ENCODE measurements at places on chromosomes 16 and 17.

DNA sequence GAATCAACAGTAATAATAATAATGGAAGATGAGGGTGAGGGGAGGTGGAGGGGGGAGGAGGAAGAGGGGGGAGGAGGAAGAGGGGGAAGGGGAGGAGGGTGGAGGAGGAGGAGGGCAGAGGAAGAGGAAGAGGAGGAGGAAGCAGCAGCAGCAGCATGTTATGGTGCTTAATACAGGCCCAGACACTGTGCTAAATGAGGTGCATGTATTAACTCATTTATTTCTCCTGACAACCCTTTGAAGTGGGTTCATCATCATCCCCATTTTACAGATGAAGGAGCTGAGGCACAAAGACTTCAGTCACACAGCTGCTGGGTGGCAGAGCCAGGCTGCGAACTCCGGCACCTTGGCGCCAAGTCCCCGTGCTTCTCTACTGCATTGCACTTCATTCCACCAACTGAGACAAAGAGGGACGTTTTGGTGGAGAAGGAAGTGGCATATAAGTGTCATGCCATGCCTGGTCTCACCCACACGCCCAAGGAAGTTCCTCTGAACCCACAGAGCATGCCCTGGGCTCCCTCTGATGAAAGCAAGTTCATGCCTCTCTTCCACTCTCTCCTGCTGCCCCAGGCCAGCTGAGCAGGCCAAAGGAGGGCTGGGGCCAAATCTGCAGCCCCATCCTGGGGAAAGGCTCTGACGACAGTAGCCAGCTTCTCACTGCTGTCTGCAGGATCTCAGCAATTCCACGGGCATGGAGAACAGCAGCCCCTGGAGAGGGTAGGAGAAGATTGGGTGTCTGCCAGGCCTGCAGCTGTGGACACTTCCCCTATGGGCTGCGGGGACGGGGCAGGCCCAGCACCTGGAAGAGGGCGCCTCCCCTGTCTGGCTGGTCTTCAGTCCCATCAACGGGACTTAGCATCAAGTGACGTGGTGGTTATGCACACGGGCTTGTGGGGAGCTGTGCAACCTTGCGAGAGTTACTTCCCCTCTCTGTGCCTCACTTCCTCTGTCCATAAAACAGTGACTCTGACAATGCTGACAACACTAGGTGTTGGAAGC, 21.8 kb downstream of the XYLT1 start:
- no peak for DNase-seq

GRCh38 chr16:30481381-30481780, 8.8 kb downstream of the ITGAL start:
- no peak for DNase-seq

DNA sequence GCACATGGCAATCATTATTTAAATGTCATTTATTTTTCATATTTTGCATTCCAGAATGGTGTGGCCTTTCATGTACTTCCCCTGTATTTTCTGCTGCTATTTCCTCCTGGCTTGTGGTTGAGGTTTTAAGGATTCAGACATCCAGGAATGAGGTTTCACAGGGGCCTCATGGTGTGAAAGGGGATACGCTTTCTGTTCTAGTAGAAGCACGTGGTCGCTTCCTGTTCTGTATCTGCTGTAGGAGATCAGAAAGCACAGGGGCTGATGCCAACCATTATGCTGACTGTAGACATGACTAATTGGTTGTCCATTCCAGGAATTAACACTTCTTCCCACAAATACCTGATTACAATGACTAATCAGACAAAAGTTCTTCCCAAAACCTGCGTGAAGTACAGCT, 405.9 kb downstream of the SHISA9 start:
- no peak for DNase-seq

DNA sequence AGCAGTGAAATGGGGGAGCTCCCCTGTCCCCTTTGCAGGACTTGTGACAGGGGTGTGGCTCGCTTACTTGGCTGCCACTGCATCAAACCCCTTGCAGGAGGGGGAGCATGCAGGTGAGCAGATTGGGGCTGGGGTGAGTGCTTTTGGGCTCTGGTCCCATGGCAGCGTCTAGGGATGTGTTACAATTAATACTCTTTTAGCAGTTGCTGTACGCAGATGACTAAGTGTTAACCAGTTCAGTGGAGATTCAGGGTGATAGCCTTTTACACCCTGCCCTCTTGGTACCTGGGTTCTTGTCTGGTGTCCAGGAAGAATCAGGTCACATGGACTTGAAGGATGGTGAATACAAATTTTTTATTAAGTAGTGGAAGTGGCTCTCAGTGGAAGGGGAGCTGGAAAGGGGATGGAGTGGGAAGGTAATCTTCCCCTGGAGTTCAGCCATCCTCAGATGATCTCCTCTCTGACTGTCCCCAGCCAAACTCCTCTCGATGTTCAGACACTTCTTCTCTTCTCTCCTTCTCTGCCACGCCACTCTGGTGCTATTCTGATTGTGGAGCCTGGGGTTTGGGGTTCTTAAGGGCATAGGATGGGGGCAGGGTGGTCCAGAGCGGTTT, 100.1 kb downstream of the MARF1 start:
- no peak for DNase-seq

DNA sequence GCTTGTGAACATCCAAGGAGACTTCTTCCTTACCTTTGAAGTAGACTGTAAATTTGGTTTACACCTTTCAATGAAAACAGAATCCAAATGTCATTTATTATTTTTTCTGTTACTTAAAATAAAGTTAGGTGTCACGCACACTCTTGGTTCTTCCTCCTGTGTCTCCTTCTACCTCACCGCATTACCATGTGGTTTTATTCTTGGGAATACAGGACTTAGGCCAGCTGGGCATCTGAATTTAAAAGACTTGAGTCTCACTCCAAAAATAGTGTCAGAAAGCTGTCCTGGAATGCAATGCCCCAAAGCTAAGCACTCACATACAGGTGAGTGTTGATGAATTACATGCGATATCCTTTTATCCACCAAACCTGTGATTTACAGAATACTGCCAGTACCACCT, 66.4 kb downstream of the MAF start:
- DNase-seq: no peak

DNA sequence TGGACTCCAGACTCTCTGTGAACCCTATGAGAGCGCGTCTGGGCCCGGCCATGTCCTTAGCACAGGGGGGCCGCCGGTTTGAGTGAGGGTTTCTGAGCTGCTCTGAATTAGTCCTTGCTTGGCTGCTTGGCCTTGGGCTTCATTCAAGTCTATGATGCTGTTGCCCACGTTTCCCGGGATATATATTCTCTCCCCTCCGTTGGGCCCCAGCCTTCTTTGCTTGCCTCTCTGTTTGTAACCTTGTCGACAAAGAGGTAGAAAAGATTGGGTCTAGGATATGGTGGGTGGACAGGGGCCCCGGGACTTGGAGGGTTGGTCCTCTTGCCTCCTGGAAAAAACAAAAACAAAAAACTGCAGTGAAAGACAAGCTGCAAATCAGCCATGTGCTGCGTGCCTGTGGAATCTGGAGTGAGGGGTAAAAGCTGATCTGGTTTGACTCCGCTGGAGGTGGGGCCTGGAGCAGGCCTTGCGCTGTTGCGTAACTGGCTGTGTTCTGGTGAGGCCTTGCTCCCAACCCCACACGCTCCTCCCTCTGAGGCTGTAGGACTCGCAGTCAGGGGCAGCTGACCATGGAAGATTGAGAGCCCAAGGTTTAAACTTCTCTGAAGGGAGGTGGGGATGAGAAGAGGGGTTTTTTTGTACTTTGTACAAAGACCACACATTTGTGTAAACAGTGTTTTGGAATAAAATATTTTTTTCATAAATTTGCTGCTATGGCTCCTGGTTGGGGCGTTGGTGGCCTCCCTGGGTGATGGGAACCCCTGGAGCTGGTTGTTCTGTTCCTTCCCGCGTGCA, 23.1 kb downstream of the STAT5A start:
- DNase-seq: no peak

DNA sequence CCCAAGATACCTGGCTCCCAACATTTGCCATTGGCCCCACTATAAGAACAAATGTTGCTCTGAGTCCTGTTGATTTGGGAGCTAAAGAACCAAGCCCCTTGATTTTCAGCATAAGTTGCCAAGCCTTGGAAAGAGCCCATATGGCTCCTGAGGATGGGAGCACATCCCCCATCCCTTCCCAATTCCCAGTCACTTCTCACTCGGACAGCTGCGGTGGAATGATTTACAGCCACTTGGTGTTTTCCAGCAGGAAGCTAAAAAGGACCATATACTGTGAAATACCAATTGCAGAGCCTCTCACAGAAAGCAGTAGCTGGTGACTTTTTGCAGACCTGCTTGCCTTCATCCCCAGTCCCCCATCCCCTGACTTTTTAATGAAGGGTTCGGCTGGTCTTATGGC, 524.6 kb downstream of the GRIN2A start:
- no peak for DNase-seq

DNA sequence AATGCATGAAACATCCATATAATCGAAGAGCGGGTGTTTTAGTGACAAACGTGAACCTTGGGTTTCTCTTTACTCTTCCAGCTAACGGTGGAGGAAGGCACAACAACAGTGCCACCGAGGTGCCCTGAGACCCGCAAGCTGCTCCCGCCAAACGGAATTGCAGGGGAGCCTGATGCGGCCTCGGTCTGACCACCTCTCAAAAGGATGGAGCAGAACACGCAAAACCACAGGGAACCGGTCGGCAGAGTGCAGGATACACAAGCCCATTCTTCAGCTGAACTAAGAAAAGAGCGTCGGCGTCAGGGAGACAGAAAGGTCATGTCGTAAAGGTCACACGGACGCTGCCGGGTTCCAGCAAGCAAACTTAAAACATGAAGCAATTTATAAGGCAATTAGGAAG, 109.5 kb upstream of the ZNF750 start:
- no peak for DNase-seq

GRCh38 chr17:14361945-14362508, 61.1 kb downstream of the HS3ST3B1 start:
- DNase-seq: no peak

DNA sequence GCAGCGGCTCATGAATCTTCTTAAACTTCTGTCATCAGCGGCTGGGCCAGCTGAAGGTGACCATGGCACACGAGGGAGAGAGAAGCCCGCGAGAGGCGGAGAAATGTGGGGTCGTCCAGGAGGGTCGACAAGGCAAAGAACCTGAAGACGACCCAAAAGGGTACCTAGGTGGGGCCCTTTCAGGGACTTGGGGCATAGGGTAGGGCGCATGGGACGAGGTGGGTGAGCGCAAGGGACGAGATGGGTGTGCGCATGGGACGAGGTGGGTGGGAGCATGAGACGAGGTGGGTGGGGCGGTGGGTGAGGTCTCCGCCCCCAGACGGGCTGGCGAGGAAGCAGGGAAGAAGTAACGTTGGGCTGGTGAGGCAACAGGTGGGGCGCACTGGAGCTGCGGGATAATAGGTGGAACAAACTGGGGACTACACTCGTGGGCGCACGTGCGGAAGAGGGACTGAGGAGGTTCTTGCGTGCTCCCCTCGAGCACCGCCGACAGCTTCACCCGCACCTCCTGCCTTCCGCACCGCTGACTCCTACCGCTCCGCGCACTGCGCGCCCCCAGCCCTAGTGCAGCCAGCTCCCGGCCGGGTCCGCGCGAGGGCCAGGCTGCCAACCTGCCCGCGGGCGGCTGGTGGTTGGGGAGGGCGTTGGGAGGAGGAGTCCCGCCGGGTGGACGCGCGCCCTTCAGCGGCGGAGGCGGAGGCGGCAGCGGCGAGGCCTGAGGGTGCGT, 23.2 kb upstream of the CRYM start:
- DNase-seq: no peak

Measured in activated naive CD4-positive, alpha-beta T cell (primary cell).